ENCODE measurements at places on chromosomes 4 and X. TPM values are rescaled to one million over a fixed set of nuclear protein-coding genes. Genes with fewer than 3 reads are reported as not detected.

- no peak for DNase-seq
Observed at GRCh38 chrX:54494989-54495813, 833 bp downstream of the FGD1 start.

- DNase-seq = no peak
Observed at GRCh38 chr4:42167709-42168108, 15.3 kb upstream of the BEND4 start.

Gene NLGN3
- 1.1 TPM for total RNA-seq

DNA sequence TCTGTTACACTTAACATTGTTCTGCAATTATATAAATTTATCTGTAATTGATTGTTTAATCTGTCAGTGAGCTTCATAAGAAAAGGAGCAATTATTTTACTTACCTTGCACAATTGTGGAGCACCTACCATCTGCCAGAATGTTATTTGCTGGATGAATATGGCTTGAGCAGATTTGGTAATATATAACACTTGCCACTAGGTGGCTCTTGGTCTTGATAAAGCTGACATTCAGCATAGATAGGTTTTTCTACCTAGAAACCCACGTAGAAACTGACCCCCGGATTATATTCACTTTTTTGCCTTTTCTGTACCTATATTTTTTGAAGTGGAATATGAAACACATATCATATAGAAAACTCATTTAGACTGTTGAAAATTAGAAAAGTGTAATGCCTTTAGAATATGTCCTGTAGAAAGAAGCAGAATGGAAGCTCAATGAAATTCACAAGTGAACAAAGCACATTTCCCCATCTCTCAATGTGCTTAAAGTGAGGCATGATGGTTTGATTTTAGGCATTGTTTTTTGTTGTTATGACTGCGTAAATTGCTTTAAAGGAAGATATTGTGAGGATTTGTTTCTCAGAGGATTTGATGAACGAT, 9.5 kb downstream of the RBPJ start:
- no peak for DNase-seq

- DNase-seq = no peak
Observed at GRCh38 chr4:11451716-11452115, 23.0 kb upstream of the HS3ST1 start.

- no peak for DNase-seq
Observed at GRCh38 chr4:156865451-156865850, 106.1 kb downstream of the PDGFC start.

GRCh38 chr4:7852568-7853185, 87.0 kb downstream of the AFAP1 start:
- no peak for DNase-seq

DNA sequence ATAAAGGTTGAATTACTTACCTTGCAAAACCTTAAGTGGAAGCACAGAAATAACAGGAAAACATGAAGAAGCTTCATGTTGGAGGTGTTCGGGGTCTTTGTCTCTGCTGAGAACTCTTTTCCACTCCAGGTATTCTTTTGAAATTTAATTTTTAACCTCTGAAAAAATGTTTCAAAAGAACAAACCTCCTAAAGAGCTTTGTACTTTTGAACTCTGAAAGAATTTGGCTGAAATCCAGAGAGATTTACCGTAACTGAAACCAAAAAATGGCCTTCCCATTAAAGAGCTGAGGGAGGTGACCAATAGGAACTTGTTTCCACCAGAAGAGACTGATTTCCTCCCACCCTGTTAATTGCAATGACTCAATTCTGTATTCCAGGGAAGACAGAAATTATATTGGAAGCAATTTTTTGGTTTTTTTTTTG, at the start of gene CFI:
Gene CFI (minus strand): TSS at position 105 of the 425 bp plus-strand sequence. CDS start 28 bp downstream, at position 77.
- DNase-seq = no peak

GRCh38 chrX:15142084-15142715, 127.7 kb downstream of the ASB9 start:
- DNase-seq = no peak

DNA sequence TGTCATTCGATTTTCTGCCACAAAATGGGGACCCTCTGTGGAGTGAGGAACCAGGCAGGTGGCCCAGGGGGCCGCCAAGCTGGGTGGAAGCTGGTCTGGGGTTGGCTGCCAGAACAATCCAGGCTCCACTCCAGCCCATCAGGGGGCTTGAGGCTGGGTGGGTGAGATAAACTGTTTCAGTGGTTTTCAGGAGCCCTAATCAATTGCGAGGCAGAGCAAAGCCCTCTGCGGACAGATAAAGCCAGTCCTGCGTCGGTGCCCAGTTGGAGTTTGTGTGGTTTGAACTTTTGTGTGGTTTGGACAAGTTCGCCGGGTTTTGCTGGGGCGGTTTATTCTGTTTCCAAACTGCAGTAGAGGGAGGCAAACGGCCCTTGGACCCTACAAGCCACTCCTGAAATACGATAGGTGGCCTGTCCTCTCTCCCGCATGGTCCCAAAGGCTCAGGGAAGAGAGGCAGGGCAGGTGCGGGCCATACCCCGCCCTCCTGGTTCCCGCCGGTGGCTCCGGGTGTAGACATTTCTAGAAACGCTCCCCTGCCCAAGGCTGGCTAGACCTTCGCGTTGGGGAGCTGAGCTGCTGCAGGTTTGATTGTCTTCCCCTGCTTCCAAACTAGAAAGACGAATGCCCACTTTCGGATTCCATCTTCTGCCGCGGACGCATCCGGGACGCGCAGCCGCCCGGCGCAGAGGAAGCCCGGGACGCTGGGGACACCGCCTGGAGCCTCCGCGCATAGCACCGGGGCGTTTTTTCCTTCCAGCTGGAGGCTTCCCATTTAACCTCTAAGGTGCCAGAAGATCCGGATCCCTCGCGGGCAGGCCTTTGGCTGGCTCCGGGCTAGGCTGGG, 169.0 kb upstream of the BCOR start:
- peak; percentile 37 for DNase-seq

Gene PNMA6F
- not detected for total RNA-seq

Gene MRPS18C
- total RNA-seq = 37.7 TPM

Gene RAB33A
- not detected for total RNA-seq

Gene OSTC
- total RNA-seq = 66.3 TPM

GRCh38 chrX:148618470-148619445, 118.3 kb downstream of the AFF2 start:
- no peak for DNase-seq

Gene CXCL13
- 0.42 TPM for total RNA-seq

DNA sequence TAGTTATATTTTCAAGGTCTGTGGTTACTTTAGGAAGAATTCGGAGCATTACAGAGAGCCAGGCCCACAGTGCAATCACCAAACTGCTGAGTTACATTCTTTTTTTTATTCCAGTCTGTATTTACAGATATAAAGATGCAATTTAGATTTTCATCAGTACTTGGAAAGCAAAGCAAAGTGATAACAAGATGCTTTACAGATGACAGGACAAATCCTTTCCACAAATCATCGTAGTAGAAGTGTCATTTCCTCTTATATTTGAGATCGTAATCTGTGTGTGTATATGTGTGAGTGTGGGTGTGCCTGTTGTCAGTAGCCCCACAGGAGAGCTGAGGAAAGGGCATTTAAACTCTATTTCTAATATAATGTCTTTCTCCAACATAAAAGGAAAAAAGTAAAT, 1893.7 kb downstream of the STIM2 start:
- DNase-seq = no peak

- no peak for DNase-seq
Observed at GRCh38 chr4:109990261-109991257, 77.9 kb downstream of the EGF start.

Gene SPON2
- 34.3 TPM for total RNA-seq

DNA sequence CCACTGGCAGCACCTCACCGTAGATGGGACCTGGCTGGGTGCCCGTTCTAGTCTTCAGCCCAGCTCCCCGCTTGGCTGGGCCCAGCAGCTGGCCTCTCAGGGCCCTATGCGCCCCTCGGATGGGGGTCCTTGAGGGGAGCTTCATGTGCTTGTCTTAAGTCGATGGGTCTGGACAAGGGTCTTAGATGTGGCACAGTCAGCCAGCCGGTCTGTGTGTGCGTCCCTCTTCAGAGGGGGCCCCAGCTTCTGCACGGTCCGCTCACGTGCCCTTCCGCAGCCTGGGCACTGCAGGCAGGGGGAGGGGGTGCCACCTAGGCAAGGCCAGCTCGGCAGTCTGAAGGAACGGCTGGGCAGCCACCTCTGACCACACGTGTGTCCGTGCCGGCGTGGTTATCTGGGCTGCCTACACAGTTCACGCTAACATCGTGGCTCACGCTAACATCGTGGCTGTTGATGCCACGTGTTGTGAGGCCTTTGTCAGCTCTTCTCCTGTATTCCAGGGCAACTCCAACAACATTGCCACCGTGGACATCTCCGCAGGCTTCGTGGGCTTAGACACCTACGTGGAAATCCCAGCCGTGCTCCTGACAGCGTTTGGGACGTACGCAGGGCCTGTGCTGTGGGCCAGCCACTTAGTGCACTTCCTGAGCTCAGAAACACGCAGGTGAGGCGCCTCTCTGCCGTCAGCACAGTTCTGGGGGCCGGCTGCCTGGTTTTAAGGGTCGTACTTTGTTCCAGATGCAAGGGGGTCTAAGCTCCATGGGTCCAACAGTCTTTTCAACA, 34.5 kb downstream of the PIGG start:
- DNase-seq = no peak

DNA sequence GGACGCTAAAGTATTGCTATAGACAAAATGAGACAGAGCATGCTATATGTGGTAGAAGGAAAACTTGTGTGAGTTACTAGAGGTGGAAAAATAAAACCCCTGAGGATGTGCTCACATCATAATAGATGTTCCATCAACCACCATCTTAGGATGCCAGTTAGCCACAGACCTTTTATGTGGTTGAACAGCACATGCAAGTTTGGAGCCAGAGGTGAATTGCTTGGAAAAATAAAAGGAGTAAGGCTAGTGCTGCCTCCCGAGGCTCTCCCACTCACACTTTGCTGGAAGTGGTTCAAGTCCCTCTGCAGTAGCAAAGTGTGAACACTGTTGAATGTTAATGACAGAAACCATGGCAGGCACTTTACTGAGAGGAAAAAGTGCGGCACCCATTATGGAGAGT, 39.4 kb upstream of the PPARGC1A start:
- no peak for DNase-seq

- DNase-seq = no peak
Observed at GRCh38 chrX:108795240-108795639, 58.9 kb upstream of the IRS4 start.

DNA sequence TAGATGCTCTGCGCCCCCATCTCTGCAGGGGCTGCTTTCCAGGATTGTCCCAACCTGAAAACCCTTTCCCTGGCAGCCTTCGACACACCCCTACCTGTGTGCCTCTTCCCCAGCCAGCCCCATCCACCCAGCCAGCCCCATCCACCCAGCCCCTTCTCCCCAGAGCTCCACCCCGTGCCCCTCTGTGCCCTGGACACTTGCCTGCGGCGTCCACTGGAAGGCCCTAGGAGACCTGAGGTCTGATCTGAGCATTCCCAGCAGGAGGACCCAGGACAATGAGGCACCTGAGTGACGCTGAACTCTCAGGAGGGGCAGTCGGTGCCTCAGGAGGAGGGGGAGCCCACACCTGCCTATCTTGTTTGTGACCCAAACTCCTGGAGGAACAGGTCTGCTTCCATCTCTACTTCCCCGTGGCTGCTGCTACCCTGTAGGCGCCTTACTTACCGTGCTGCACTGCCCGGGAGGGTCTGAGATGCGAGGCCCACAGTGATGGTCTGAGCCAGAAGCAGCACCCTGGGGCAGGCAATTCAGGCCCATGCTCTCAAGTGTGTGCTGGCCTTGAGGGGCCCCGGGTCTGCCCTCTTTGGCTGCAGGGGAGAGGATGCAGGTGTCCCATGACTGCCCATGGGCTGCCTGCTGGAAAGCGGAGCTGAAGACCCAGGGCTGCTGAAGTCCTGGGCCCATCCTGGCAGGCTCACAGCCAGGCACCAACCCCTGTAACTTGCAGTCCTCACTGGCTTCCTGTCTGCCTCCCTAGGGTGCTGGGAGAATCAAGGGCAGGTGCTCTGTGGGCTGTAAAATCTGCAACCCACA, 4.9 kb downstream of the LRPAP1 start:
- DNase-seq = no peak

DNA sequence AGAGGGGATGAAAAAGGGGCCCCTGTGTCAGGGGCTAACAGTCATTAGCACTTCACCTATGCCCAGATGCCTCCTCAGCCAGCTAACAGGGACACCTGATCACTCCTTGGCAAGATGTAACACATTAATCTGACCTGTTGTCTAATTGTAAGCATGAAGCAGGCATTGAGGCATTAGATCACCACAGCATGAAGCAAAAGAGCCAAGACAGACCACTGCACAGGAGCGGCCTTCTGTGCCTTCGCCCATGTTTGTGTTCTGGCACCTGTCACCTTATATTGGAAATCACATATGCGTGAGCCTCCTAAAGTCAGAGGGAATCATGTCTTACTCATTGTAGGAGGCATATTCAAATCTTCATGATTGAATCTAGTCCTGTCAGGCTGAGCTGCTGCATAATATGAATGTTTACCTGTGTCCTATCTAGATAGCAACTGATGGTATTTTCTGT, 48.4 kb downstream of the PTTG2 start:
- no peak for DNase-seq

All from left colon (tissue), 2 donors.